Thyroid gland (tissue), 4 donors: ENCODE measurements at places on chromosomes 1 and 21.

GRCh38 chr1:83761167-83762038 is 237.5 kb downstream of the TTLL7 start:
- no peak for DNase-seq

GRCh38 chr1:15443281-15443680 is 5.0 kb downstream of the CTRC start:
- no peak for DNase-seq

DNA sequence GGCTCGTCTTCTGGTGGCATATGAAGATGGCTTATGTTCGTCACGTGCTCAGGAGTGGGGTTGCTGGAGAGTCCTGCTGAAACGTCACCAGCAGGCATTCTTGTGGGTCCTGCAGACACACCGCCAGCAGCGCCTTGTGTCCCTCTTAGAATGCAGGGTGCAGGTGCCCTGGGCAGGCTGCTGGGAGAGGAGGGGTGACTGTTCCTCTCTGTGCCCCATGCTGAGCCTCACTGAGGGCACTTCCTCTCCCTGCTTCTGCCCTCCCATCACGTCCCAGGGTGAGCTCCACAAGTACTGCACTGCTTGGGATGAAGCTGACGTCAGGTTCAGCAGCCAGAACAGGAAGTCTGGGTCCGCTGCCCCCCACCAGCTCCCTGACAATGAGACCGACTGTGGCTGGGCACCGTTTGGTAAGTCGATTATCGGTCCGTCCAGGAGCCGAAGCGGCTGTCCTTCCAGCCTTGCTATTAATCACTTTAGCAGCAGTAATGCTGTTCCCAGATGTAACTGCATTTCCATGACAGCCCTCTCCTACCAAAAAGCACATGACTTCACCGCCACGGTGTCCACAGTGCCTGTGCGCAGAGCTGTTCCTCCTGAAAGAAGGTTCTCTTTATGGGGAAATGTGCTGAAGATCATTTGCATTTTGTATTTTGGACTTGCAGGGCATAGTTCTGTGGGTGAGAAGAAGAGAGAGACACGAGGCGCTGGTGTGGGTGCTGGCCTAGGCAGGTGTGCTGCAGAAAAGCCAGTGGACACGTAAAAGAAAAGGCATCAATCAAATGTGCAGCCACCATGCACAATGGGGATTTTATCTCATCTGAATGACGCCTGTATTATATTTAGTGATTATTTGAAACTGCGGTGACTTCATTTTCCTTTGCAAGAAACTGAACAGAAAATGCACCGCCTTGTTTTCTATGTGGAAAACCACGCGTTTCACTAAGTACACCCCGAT is 21.0 kb downstream of the SLC37A1 start:
- DNase-seq = no peak

DNA sequence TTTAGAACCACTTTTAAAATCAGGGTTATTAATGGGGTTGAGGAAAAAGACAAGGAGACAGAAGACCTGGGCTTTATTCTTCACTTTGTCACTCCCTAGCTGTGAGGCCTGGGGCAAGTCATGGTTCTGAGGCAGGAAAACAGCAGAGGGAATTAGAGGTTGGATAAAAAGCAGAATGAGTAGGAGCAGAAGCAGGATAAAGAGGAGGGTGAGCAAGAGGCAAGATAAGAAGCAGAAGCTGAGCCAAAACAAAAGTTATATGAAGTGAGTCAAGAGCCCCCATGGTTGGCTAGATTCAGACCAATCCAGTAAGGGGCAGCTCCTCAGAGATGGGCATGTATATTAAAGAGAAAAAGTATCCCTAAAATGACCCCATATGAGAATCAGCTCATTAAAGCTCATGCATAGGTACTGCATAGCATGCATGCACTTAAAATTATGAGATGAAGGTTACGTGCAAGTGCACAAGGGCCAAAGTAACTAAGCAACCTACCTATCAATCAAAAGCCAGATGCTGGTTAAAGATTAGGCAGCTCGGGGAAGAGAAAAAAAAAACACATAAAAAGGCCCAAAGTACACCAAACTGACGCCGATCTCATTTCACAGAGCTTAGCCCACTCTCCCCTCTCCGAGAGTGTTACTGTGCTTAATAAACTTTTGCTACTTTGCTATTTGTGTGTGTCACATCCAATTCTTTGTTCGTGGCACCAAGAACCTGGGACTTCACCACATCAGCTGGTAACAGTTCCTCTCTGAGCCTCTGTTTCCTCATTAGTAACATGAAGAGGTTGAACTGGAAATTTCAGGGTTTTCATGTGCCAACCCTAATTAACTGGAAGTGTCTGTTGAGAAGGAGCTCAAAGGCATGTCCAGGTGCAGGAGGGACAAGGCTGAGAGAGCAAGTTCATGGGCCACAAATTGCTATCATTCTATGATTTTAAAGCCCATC is 2.2 kb downstream of the AVPR1B start:
- no peak for DNase-seq

DNA sequence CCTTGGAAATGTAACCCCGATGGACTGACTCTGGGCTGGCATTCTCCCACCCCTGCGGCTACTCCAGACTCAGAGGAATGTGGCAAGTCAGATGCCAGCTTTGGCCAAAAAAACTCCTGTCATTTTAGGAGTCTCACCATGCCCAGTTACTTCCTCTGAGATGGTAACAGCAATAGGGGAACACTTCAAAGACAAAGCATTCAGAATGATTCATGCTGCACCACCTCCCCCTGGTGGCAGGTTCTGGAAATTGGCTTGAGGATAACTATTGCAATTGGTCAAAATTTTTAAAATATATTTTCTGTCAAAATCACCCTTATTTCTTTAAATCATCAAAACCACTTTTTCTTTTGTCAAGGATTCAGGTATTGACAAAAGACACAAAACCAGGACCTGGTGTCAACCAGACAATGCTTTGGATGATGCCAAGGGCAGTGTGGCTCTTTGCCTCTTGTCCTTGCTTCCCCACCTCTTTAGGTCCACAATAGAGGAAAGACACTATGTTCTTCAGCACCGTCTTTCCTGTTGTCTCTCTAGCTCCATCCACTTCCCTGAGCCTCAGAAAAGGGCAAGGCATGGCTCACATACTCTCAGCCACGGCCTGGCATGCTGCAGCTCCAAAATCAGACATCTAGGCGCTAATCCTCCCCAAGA is 9.9 kb upstream of the CDCA8 start:
- peak; percentile 65 for DNase-seq

GRCh38 chr1:69315823-69316222 is 251.9 kb upstream of the LRRC7 start:
- DNase-seq = no peak

DNA sequence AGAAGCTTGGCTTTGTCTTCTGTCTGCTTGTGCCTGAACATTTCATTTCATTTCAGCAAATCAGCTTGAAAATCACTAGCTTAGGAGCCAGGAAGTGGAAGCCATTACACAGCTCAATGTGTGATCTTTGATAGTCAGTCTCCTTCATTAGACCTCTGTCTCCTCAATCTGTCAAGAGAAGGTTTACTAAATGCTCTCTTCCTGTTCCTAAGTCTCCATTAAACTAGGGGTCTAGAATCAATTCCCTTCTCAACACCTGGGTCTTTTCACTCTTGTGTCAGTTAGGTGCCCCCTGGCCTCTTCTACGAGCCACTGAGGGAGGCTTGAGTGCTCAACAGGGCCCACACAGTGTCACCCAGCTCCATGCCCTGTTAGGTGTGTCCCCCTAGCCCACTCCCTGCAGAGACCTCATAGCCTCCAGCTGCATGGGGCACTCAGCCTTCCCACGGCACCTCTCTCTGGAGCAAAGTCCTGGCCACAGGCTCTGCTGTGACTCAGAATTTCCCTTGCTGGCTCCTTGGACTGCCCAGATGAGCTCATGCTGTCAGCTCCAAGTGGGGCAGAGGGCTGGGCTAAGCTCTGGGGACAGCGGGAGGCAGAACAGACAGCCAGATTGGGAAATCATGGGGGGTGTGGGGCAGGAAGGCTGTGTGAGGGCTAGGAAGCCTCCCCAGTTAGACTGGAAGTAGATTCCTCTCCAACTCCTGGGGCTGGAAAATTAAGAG is 115.7 kb upstream of the IPO9 start:
- peak; percentile 67 for DNase-seq

- DNase-seq = no peak
Measured at GRCh38 chr1:160472112-160472511, 50.9 kb downstream of the SLAMF6 start.

- DNase-seq = no peak
Measured at GRCh38 chr1:44723064-44723463, 7.9 kb downstream of the RNU5D-1 start.

- no peak for DNase-seq
Measured at GRCh38 chr1:241217516-241217915, 139.5 kb downstream of the RGS7 start.

GRCh38 chr1:173360487-173361063 is 116.6 kb upstream of the PRDX6 start:
- no peak for DNase-seq

GRCh38 chr1:244155661-244156060 is 104.6 kb downstream of the ZBTB18 start:
- DNase-seq = no peak

DNA sequence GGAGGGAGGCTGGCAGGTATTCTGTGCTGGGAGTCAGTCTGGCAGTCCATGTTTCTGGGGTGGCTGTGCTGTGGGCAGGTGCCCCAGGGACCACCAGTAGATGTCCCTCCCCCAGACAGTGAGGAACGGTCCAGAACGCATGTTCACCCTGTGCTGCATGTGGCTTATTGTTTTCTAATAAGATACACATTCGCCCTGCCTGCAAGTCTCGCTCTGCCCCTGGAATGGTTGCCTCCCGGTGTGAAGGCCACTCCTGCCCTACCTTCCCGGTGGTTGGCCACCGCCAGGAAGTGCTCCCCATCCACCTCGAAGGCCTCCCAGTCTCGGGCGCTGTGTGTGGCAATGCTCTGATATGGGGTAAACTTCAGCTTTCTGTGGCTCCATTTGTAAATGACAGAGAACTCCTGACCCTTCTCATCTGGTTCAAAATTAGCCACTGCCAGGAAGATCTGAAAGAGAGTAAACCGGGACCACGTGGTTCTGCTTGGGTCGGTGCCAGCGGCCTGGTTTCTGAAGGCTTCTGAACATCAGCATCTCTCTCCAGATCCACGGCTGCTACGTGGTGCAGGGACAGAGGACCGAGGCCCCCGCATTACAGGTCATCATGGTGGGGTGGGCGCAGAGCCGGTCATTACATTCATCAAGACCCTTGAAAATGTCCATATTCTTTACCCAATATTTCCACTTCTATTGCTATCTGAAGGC is 14.5 kb downstream of the KRTAP10-1 start:
- DNase-seq = no peak

DNA sequence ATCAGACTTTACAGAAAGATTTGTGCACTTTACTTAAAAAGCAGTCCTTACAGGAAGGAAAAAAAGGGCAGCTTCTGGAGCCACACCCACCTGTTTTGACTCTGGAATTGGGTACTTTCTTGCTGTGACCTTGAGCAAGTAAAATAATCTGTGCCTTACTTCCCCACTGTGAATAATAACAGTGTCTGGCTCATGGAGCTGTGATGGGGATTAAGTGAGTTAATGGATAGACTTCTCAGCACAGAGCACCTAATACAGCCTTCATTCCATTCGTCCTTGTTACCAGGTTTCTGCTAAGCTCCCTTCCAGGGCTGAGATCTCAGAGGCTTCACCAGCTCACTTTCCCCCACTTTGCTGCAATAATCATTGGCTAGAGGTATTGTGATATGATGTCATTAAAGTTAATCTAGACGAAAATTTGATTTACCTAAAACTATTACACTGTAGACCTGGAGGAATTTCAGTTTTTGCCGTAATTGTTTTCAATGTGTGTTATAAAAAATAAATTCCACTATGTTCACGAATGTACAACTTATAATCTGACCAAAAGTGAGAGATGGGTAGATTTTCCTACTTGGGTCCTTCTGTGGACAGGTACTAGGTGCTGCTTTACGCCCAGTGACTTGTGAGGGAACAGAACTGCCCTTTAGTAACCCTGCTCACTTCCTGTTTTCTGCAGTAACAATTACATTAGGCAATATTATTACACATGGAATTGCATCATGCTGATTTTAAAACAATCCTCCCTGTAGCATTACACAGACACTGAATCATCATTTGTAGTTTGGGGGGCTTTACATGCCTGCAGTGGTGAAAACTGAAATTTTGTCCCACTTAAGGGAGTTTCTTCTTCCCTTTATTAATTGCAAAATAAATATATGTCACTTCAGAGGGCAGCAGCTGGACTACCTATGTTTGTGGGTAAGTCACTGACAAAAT is 19.7 kb upstream of the ABCG1 start:
- no peak for DNase-seq

GRCh38 chr1:92094090-92094489 is 13.9 kb downstream of the BTBD8 start:
- DNase-seq = no peak

- DNase-seq = no peak
Measured at GRCh38 chr1:27363766-27364695, 2.7 kb downstream of the MAP3K6 start.

- DNase-seq = no peak
Measured at GRCh38 chr1:168734946-168735345, 5.9 kb upstream of the DPT start.

DNA sequence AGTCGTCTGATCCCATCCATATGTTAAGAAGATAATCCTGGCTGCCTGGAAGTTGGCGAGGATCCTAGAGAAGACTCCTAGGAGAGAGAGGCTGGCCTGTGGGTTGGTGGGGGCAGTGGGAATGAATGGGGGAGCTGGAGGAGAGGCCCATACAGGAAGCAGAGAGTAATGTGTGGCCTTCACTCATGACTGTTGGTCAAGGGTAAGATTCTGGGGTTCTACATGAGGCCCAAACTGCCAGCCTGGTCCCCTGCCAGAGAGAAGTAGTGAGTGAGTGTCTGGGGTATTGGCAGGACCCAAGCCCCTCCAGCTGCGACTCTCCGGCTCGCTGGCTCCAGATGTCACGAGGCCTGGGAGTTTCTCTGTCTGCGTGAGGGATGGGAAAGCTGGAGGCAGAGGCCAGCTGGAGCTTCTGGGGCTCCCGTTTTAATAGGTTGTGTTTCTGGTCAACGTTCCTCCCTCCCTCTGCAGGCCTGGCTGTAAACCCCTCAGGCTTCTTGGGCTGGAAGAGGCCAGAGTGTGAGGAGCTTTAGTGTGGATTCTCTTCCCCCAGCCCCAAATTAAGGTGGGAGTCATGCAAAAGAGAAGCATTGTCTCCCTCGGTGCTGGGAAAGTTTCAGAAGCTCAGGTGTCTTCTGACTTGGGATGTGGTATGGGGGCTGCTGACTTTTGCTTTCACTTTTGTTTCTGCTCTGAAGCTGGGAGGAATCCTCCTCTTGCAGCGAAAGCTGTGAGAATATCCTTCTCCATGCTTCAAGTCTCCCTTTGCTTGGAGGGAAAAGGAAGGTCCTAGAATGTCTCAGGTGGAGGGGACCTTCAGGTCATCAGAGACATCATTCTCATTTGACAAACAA is 2.6 kb downstream of the TMEM51 start:
- DNase-seq = no peak

GRCh38 chr1:87130438-87130837 is 198.2 kb upstream of the LMO4 start:
- no peak for DNase-seq

GRCh38 chr21:21102896-21103295 is 104.7 kb downstream of the NCAM2 start:
- DNase-seq = no peak
